Activated CD8-positive, alpha-beta memory T cell treated with anti-CD3 and anti-CD28 coated beads for 36 hours (primary cell): ENCODE measurements at places on chromosomes 2 and 18. TPM values are rescaled to one million over a fixed set of nuclear protein-coding genes. Genes with fewer than 3 reads are reported as not detected.

The UGT1A7 gene
- total RNA-seq = not detected

The SCYGR4 gene
- not detected for total RNA-seq

The L3MBTL4 gene
- 0.13 TPM for total RNA-seq

The CDH20 gene
- 0.19 TPM for total RNA-seq

The KCNE4 gene
- not detected for total RNA-seq

The IL37 gene
- total RNA-seq = not detected

The DPP4 gene
- 25.2 TPM for total RNA-seq

The CFC1 gene
- total RNA-seq = not detected
